ENCODE measurements at places on chromosomes 5 and 9. TPM values are rescaled to one million over a fixed set of nuclear protein-coding genes. Genes with fewer than 3 reads are reported as not detected.

Gene PLEKHG4B
- not detected for total RNA-seq

Gene TMEM252
- total RNA-seq = not detected

Gene FANCG
- total RNA-seq = 97.6 TPM

Gene SHB
- total RNA-seq = 2.4 TPM

Gene TEX48
- total RNA-seq = not detected

Gene ANKRD31
- total RNA-seq = 0.50 TPM

Gene EGFL7
- 0.69 TPM for total RNA-seq

Gene LCN15
- total RNA-seq = not detected

Gene WNK2
- total RNA-seq = 0.31 TPM

Gene BARX1
- total RNA-seq = 0.36 TPM

Gene NCBP1
- total RNA-seq = 58.2 TPM

Gene SLC6A7
- not detected for total RNA-seq

Gene LVRN
- not detected for total RNA-seq

Gene ENG
- total RNA-seq = 20.5 TPM

Gene NOXA1
- total RNA-seq = 0.40 TPM

Gene SLC35A4
- 116 TPM for total RNA-seq

Gene CCNI2
- total RNA-seq = 9.3 TPM

Gene C9orf50
- not detected for total RNA-seq

Gene PCDHGB2
- 0.25 TPM for total RNA-seq

Gene HAVCR1
- total RNA-seq = not detected

Gene C1QTNF3
- 1.3 TPM for total RNA-seq

Gene PITX1
- 0.10 TPM for total RNA-seq

Gene CD180
- not detected for total RNA-seq

Gene EDIL3
- not detected for total RNA-seq

Gene TBC1D9B
- total RNA-seq = 98.1 TPM

Gene TMEM174
- total RNA-seq = not detected

Gene IFNK
- total RNA-seq = not detected
